ENCODE measurements at places on chromosomes 1 and 21.

DNA sequence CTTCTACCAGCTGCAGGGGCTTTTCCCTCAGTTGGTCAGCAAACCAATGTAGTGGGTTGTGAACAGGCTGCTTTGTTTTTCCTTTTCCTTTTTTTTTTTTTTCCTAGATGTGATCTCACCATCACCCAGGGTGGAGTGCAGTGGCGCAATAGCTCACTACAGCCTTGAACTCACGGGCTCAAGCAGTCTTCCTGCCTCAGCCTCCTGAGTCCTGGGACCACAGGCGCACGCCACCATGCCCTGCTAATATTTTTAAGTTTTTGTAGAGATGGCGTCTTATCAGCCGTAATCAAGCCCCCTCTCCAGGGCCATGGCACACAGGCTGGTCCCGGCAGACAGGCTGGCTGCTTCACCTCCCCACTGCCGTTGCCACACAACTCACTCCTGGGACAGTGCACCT, 3.4 kb upstream of the TRIM11 start:
- DNase-seq = no peak

DNA sequence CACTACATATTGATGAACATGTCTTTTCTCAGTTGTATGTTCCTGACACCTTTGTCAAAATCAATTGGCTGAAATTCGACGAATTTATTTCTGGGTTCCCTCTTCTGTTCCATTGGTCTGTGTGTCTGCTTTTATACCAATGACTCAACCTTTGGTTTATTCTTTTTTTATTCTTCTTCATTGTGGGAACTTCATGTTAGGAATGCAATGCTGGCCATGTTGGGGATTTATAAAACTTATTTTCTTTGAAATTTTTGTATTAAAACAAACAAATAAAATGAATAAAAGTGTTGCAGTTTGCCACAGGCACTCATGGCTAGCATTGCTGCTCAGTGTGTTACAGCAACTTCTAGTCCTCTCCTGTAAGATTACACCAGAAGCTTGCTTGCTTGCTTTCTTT, 287.8 kb downstream of the DUSP10 start:
- DNase-seq = no peak

- no peak for DNase-seq
Observed at GRCh38 chr1:55898181-55898580, 681.2 kb downstream of the PLPP3 start.

DNA sequence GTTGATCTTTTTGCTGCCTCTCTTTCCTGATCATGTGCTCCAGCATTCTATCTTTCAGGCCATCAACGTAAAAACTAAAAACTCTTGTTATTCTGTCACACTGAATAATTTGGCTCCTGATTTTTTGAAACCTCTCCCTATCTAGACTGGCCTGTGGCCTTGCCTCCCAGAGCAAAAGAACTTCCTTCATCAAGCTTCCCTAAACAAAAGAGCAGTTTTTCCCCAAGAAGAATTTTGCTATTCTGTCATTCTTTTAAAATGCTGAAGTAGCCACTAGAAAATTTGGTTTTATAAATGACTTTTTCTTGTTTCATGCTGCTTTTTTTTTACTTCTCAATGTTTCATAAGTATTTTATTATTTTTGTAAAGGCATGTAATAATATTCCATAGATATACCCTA, 37.1 kb upstream of the CR2 start:
- no peak for DNase-seq

- no peak for DNase-seq
Observed at GRCh38 chr1:18996548-18997177, 40.2 kb upstream of the IFFO2 start.

DNA sequence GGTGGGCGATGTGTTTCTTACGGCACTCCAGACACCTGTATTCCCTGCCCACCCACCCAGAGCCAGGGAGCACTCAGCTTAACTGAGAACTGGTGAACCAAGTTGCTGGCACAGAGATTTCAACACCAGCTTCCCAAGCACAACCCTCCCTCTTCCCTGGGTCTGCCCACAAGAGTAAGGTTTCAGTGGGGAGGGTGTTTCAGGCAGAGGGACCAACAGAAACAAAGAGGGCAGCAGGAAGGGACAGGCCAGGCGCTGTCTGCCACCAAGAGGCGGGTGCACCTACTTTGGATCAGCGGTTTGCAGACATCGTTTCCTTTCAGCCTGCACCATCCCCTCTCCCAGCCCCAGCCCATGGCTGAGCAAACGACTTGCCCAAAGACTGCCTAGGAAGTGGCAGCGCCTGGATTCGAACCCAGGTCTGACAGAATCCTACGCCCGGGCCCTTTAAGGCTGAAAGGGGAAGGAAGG, 21.9 kb upstream of the ALDH4A1 start:
- DNase-seq = no peak

DNA sequence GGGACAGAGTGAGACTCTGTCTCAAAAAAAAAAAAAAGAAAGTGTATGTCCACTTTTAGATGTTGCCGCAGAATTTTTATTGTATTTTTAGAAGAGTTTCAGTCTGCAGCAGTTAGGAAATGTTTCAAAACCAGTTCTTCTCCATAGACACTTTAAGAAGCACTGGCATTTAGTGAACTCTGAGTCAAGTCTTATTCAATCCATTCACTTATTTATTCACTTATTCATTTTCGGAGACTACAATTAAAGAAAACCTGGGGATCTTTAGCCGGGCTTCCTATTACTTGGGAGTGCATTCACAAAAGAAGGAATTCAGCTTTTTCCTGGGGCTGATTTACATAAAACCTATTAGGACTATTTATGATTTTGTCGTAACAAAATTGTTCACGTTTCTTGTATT, 12.3 kb downstream of the RCAN3 start:
- DNase-seq = no peak

GRCh38 chr1:212354464-212354863, 60.2 kb downstream of the PACC1 start:
- DNase-seq = no peak

DNA sequence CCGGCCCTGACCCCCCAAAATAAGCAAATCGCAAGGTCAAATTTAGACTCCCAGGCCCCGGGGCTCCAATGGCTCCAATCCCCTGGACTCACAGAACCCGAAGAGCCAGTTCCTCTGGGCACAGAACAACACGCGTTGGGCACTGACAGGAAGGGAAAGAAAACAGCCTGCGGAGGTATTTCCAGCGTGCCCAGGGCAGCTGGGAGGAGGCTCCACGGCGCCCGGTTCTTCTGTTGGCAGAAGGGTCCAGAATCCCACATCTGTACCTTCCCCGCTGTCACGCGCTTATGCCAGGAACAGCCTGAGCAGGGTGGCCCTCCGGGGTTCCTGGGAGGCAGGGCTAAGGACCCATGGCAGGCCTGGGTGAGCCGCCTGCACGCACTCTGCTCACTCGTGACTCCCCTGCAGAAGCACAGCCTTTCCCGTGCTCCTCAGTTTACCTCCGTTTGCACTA, 85.5 kb downstream of the RIPK4 start:
- DNase-seq = no peak

DNA sequence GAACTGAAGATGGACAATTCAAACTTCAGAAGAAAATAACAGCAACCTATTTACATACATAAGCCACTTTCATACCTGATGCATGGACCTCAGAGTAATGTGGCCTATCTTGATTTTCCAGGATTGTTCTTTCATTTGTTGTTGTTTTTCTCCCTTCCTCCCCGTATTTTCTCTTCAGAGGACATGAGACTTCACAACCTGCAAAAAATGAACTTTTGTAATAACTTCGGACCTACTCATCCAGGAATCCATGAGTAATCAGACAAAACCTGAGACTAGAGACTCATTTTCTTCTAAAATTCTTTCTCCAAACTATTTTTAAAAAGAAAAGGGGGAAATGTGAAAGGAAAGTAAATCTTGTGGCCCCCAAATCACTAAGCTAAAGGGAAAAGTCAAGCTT, 17.6 kb upstream of the PLA2G5 start:
- no peak for DNase-seq

DNA sequence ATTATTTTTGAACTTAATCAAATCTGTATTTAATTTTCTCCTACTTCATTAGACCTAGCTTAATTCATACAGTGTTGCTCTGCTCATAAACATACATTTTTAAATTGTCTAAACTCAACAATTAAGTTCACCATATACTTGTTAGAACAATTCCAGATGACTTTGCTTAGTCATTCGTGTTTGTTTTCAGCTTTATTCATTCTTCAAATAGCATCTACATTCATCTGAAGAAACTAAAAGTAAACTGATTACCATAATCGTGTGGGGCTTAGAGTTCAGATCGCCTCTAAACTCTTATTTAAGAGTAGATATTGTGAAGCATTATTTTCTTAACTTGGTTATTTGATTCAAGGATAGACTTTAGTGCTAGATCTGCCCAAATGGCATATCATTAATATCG, 34.4 kb downstream of the KLHL20 start:
- DNase-seq = no peak

DNA sequence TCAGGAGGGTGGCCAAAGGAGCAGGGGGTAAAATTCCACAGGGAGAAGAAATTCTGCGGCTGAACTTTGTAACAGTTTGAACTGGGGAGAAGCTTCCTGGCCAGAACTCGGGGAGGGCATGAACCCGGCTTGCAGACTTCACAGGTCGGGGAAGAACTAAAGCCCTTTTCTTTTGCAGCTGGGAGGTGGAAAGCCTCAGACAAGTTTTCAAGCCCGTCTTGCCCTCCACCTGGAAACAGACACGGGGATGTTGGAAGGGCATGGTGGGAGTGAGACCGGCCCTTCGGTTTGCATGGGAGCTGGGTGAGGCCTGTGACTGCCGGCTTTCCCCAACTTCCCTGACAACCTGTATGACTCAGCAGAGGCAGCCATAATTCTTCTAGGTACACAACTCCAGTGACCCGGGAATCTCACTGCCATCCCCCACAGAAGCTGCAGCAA, 11.3 kb downstream of the THEM4 start:
- no peak for DNase-seq

GRCh38 chr1:107419003-107419402, 278.2 kb downstream of the NTNG1 start:
- DNase-seq = no peak

GRCh38 chr1:13757693-13758092, 57.7 kb downstream of the PRDM2 start:
- DNase-seq = no peak

- DNase-seq = no peak
Observed at GRCh38 chr21:35291973-35292627, 243.0 kb upstream of the RUNX1 start.

GRCh38 chr21:25528515-25528914, 78.8 kb downstream of the MRPL39 start:
- no peak for DNase-seq

DNA sequence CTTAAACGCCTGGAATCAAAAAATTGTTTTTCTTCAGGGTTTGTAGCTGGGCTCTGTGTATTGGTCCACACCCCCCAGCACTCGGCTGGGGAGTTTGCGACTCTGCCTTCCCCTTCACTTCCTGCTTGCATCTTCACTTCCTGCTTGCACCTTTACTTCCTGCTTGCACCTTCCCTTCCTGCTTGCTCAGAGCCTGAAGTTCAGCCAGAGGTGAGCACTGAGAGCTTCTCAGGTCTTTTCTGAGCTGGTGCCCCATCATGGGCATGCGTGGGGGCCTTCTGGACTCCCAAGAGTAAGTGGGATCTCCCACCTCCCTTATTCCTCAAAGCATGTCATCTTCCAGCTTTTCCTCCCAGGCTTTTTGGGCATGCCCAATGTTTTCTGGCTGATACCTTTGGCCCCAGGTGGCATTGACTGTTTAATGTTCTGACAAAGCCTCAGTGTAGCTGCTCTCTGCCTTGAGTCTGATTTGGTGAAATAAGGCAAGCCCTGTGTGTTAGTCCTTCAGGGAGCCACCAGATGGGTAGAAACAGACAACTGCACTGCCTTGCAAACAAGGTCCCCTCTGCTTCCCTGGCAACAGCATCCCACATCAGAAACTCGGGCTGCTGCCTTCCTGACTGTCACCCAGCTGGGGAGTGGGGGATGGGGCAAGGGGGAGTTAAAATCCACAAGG, 3.5 kb downstream of the KRTAP10-2 start:
- no peak for DNase-seq

- DNase-seq = no peak
Observed at GRCh38 chr21:36261459-36261858, 58.5 kb upstream of the MORC3 start.

GRCh38 chr1:225498549-225499136, 70.8 kb upstream of the LBR start:
- no peak for DNase-seq

- DNase-seq = no peak
Observed at GRCh38 chr1:29650476-29650875, 414.2 kb downstream of the PTPRU start.

DNA sequence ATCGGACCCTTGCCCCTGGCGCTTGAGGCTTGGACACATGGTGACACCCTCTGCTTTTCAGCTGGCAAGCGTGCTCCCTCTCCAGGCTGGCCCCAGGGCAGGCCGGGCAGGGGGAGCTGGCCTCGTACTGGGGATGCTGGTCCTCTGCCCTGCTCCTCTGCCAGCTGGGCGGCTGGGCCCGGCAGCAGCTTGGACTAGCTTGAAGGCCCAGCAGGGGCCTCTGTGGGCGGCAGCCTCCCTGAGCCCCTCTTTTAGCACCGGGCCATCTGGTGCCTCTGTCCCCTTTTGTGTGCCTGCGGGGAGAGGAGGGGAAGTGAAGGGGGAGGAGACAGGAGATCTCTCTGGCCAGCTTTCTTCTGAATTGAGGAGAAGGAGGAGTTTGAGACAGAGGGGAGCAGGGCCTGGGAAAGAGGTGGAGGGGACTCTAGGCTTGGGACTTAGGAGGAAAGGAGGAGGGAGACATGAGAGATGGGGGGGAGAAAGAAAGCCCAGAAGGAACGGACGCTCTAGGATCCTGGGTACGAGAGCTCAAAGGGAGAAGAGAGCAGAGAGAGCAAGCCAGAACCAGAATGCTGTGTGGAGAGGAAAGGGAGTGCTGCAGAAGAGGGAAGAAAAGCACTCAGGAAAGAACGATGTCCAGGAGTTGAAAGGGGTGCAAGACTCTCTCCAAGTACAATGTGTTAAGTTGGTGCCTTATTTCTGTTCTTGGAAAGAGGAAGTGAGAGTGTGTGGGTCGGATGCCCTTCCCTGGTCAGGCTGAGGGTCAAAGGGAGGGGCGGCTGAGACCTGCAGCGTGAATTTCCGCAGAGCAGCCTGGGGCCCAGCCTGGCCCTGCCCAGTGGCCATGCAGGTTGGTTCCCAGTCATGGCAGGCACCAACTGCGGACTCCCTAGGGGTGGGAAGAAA, 40.3 kb downstream of the IER5 start:
- DNase-seq = no peak

GRCh38 chr1:115768549-115768948, at the start of gene CASQ2:
Gene CASQ2, minus strand, starts transcription at chr1:115768714. Its CDS starts 173 bp downstream, at chr1:115768541.
- no peak for DNase-seq

- peak; percentile 28 for DNase-seq
Observed at GRCh38 chr1:61130338-61131000, 48.1 kb downstream of the NFIA start.

GRCh38 chr1:231527586-231528171, 790 bp upstream of the TSNAX start:
- no peak for DNase-seq

DNA sequence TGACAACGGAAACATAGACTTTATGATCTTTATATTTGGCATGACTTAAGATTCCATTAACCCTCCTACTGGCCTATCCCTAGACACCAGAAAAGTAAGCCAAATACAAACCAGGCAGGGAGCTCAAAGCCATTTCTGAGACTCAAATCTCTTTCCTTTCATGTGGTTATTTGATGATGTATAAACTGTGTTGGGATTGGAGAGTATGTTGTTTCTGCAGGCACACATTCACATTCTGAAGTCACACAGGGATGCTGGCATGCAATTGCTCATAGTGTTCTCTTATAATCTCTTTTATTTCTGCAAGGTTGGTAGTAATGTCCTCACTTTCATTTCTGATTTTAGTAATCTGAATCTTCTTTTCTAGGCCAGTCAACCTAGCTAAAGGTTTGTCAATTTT, 5.8 kb downstream of the ZMYND12 start:
- DNase-seq = no peak

GRCh38 chr1:67853704-67854103, 20.4 kb upstream of the GNG12 start:
- DNase-seq = peak; percentile 76

All from NCI-H1105 treated with DMSO at 0.1 percent for 48 hours (cell line).